ENCODE measurements at places on chromosomes 1 and 21.

DNA sequence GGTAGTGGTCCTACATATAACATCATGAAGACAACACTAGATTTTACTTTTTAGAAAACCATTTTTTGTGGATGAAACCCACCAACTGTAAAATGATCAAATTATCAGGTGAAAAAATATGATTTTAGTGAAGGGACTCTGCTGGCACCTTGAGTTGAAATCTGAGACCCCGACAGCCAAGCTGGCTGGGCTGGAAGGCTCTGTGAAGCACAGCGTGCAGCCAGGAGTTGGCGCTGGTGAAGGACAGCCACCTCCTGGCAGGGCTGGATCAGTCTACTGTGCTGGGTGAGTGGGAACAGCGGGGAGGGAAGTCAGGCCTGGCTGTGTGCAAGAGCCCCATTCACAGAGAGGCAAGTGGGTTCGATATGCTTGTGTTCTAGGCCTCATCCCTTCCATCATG, 47.9 kb downstream of the DDAH1 start:
- DNase-seq: no peak

DNA sequence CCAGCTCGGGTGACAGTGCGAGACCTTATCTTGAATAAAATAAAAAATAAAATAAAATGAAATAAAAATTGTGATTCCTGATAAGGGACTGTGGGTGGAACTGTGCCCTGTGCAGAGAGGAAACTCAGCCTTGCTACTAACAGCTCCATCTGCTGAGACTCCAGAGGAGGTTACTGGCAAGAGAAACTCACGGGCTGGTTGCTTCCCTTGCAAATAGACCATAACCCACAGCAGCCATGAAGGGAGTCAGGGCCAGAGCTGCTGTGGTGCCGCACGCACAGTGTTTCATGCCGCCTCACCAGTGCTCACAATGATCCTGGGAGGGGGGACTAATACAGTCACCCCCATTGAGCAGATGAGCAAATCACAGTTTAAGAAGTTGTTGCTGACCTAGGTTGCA, 13.7 kb downstream of the ZBTB17 start:
- DNase-seq: no peak

DNA sequence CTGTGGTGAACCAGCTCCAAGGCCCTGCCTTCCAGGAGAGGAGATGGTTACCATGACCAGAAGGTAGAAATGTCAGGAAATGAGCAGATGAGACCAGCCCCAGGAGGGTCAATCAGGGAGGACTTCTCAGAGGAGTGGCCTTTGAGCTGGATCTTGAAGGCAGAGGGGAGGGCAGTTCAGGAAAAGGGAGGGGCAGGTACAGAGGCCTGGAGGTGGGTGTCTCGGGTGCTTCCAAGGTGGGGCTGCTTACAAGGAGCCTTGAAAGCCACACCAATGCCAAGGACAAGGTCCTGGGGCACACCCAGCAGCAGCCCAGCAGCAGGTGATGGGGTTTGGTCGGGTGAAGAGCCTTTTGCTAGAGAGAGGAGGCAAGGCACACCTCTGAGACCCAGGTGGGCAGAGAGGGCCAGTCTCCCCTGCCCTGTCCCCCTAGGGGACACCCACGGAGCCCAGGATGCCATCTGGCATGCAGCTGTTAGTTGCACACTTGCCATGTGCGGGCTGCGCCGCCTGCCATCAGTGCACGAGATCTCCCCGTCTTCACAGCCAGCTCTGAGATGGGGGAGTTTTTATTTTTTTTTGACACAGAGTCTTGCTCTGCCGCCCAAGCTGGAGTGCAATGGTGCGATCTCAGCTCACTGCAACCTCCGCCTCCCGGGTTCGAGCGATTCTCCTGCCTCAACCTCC, 18.5 kb downstream of the SLC66A1 start:
- no peak for DNase-seq

DNA sequence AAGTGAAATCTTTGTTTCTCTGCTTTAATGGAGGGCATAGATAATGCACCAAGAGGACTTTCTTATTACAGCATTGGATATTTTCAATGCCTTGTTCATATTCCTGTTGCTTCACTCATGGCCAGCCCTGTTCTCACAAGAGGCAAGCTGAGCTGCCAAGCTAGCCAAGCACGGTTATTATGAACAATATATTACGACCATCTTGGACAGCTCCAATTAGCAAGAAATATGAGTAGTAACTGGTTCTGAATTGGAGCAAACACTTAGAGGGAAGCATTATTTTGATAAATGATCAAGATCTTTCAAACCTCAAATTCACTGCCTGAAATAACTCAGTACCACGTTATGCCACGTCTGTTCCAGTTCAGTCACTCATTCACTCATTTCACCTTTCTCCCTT, 159.8 kb downstream of the SETD4 start:
- DNase-seq: no peak

DNA sequence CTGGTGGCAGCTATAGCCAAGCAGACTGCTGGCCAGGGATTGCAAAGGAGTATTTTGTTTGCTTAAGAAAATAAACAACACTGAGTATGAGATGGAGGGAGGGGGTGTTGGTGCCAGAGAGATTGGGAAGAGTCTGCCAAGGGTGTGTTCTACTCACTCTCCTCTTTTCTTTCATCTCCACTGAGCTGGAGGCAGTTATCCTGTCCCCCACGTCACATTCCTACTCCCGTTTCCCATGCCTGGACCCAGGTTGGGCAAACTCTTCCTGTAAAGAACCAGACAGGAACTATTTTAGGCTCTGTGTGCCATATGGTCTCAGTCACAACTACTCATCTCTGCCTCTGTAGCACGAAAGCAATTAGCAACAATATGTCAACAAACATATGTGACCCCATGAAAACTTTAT, 1.4 kb upstream of the IL24 start:
- no peak for DNase-seq

- no peak for DNase-seq
Observed at GRCh38 chr1:211739671-211740411, 64.4 kb upstream of the NEK2 start.

GRCh38 chr1:77064246-77064645, 155.0 kb downstream of the PIGK start:
- DNase-seq: no peak

Measured in stimulated activated CD4-positive, alpha-beta T cell treated with anti-CD3 and anti-CD28 coated beads, Interleukin-2, amount 100 ng/mL, for 48 hours (primary cell).